Hippocampal formation (tissue), 2 donors: ENCODE measurements at places on chromosomes 6 and 20.

- no peak for DNase-seq
Measured at GRCh38 chr6:156752666-156753301, 24.4 kb upstream of the ARID1B start.

- no peak for DNase-seq
Measured at GRCh38 chr6:135231469-135231844, 50.3 kb downstream of the MYB start.

GRCh38 chr20:36102306-36102705, 52.2 kb upstream of the EPB41L1 start:
- no peak for DNase-seq

- DNase-seq = no peak
Measured at GRCh38 chr6:144564202-144564601, 279.1 kb downstream of the UTRN start.

- no peak for DNase-seq
Measured at GRCh38 chr20:21018576-21018975, 87.6 kb downstream of the LINC00237 start.

DNA sequence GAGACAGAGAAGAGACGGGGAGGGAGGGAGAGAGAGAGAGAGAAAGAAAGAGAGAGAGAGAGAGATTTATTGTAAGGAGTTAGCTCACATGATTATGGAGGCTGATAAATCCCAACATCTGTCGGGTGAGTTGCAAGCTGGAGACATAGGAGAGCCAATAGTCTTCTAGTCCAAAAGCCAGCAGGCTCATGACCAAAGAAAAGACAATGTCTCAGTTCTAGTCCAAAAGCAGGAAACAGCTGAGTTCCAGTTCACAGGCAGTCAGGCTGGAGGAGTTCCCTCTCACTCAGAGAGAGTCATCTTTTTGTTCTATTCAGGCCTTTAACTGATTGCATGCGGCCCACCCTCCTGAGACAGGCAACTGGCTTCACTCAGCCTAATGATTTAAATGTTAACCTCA, 416.6 kb downstream of the PREX1 start:
- peak; percentile 37 for DNase-seq

- no peak for DNase-seq
Measured at GRCh38 chr20:61776491-61777075, 289.1 kb downstream of the TAF4 start.

DNA sequence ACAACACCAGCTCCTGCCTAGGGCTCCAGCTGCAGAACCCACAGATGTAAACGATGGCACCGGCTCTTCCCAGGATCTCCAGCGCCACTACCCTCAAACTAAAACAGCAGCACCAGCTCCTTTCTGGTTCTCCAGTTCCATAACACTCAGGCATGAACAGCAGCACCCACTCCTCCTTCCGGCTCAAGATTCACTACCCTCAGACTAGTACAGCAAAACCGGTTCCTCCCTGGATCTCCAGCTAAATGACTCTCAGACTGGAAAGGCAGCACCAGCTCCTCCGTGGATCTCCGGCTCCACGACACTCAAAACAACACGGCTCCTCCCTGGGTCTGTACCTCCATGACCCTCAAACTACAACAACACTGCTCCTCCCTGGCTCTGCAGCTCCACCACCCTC, 325.0 kb downstream of the PREX1 start:
- no peak for DNase-seq

DNA sequence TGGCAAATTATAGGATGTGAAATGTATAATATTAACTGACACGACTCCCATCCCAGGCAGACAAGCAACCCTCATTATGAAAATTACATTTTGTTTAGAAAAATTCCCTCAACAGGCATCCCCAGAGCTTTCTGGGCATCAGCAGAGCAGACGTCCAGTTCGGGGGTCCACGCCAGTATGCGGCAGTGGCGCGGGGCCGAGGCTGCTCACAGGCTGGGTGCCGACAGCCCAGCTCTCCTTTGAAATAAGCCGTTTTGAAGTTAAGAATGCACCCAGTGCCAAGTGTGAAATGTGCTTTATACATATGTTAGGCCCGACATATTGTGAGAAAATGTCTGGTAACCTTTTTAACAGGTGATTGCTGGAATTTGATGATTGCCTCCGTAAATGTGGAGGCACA, 50.4 kb downstream of the RPP40 start:
- no peak for DNase-seq

GRCh38 chr6:31495580-31495979, 2.4 kb upstream of the MICB start:
- DNase-seq = no peak

- no peak for DNase-seq
Measured at GRCh38 chr6:9754515-9754914, 660.4 kb downstream of the TFAP2A start.

GRCh38 chr20:35146299-35146919, 727 bp downstream of the EDEM2 start:
- no peak for DNase-seq

GRCh38 chr6:36984581-36985416, 1.2 kb downstream of the MTCH1 start:
- DNase-seq = no peak

- DNase-seq = no peak
Measured at GRCh38 chr6:53827531-53827930, 32.7 kb downstream of the LRRC1 start.

- no peak for DNase-seq
Measured at GRCh38 chr20:37543828-37544227, 16.2 kb upstream of the BLCAP start.

GRCh38 chr6:39882531-39882899, 51.7 kb downstream of the MOCS1 start:
- DNase-seq = peak; percentile 5

GRCh38 chr6:138026342-138026741, 80.9 kb downstream of the PERP start:
- no peak for DNase-seq

GRCh38 chr20:13142143-13142542, 78.9 kb upstream of the ISM1 start:
- no peak for DNase-seq

GRCh38 chr20:58790454-58790853, 60.2 kb downstream of the GNAS-AS1 start:
- no peak for DNase-seq

GRCh38 chr6:118804091-118804490, 89.9 kb upstream of the ASF1A start:
- no peak for DNase-seq

- no peak for DNase-seq
Measured at GRCh38 chr6:48957781-48958180, 505.3 kb downstream of the MMUT start.

GRCh38 chr6:168671028-168671862, 230.3 kb downstream of the SMOC2 start:
- DNase-seq = no peak

- DNase-seq = no peak
Measured at GRCh38 chr6:112189494-112189893, 64.9 kb downstream of the LAMA4 start.

- no peak for DNase-seq
Measured at GRCh38 chr20:21229163-21229562, 74.0 kb upstream of the XRN2 start.

DNA sequence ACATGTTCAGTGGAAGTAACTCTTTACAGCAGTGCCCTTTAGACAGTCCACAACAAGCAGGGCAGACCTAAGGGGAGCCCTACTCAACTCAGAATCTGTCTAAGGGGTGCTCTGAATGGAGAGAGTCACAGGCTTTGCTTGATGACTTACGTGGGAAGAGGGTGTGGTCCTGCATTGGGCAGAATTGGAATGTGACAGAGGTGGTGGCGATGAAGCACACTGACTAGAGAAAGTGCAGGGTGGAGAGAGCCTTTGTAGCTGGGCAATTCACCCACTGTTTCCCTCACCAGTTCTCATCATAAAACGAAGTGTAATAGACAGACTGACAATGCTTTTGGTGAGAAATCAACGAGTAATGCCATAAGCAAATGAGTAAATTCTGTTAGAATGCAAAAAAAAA, 11.2 kb downstream of the TP53INP2 start:
- no peak for DNase-seq

DNA sequence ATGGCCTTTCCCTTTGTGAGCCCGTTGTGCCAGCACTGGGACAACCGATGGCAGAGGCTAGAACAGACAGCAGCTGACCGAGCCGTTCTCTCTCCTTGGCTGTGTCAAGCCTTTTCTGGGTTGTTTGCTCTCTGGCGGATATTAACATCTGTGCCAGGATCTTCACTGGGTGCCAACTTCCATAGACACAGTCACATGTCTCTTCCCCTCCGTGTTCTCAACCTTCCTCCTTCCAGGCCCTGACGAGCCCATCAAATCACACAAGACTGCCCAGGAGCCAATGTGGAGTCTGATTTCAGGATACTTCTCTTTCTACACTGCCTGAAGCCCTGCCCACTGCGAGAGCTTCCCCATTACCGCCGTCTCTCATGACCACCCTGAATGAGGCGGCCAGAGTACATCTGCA, 111.0 kb upstream of the RALGAPA2 start:
- no peak for DNase-seq

GRCh38 chr6:109793792-109794191, 102.7 kb downstream of the FIG4 start:
- DNase-seq = no peak

- no peak for DNase-seq
Measured at GRCh38 chr20:13245250-13245723, 24.2 kb downstream of the ISM1 start.

DNA sequence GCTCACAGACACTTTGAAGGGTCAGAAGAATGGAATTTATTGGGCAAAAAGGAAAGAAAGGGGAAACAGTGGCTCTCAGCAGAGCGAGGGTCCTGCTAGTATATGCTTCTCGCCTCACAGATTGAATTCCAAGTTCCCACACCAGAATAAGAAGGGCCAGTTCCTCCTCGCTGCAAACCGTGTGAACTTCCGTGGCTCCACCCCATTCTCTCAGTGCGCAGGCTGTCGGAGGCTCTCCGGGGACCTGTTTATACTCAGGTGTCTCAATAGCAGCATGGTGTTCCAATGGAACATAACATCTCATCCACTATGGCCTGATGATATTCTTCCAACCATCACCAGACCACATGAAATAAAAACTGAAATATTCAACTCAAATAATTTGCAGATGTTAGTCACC, 4.6 kb downstream of the SAMD3 start:
- no peak for DNase-seq

GRCh38 chr6:41659935-41660334, 21.7 kb downstream of the MDFI start:
- no peak for DNase-seq

DNA sequence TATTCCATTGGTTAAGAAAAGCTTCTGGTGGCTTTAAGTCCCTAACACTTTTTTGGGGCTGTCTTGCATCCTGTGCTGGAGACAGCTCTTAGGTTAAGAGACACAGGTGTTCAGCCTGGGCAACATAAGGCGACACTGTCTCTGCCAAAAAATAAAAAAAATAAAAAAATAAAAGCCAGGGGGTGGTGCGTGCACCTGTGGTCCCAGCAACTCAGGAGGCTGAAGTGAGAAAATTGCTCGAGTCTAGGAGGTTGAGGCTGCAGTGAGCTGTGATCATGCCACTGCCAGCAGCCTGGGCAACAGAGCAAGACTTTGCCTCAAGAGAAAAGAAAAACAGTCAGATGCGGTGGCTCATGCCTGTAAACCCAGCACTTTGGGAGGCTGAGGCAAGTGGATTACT, 55.6 kb upstream of the ZMYND8 start:
- no peak for DNase-seq

DNA sequence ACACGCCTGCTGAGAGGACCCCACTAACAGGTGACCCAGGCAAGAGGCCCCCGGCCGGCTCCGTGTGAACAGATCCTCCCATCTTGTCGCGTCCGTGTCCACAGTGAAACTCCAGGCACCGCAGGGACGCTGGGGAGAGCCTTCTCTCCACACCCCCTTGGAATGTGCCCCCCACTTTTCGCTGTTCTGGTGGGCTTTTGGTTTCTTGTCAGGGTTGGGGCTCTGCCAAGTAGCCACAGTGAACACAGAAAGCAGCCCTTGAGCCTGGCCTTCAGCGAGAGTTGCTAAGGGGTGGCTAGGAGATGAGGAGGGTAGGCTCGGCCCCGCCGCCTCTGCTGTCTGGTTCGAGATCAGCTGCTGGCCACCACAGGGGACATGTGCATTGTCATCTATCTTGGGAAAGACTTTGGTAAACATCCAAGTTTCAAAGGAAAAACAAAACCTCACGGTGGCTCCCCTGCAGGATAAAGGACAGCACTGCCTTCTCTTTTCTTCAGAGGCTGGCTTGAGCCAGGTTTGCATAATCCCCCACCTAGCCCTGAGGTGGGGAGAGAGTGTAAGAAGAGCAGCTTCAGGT, 22.7 kb downstream of the SYNDIG1 start:
- DNase-seq = no peak

GRCh38 chr6:77072694-77073409, 390.4 kb downstream of the HTR1B start:
- no peak for DNase-seq

GRCh38 chr20:7691647-7692269, 248.5 kb downstream of the HAO1 start:
- DNase-seq = no peak
